ENCODE measurements at places on chromosomes 13 and 19. TPM values are rescaled to one million over a fixed set of nuclear protein-coding genes. Genes with fewer than 3 reads are reported as not detected.

DNA sequence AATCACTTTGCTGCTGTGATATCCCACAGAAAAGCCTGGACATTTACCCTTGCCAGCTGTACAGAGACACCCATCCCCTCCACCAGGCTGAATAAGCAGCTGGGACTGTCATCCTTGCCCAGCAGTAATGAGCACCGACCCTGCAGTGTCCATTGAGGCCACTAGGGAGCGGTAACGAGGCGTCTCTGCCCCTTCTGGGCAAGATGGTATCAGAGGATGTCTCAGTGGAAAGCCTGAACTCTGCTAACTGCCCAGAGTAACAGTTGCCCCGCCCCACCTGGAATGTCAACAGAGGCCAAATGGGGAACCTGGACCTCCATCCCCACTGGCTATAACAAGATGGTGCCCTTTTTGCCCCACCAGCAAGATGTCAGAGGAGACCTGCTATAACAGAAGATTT is 22.8 kb upstream of the CEACAM20 start:
- DNase-seq: peak; percentile 35

DNA sequence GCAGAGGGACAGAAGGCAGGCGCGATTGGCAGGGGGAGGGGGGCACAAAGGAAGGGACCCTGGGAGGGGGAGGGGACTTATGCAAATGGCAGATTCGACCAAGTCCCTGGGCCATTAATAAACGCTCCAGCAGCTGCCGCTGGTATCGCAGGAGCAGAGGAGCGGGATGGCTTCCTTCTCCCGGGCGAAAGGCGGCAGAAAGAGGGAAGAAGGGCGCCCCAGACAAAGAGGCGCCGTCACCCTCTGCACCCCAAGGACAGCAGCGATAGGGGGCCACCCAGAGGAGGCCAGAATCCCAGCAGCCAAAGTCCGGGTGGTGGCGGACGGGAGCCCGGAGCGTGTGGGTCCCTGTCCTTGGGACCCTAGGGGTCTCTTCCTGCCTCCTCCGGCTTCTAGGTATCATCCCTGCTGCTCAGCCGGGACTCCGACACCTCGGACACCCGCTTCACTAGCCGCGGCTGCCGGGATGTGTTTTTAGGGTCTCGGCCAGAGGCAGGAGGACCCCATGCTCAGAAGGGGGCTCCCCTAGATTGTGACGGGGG is 1.9 kb downstream of the PTPRS start:
- DNase-seq: peak; percentile 73

- DNase-seq: no peak
These were observed 17.9 kb upstream of the ATP8B3 start for GRCh38 chr19:1829958-1830357.

CYSLTR2 gene
- total RNA-seq: 0.30 TPM

Measured in cardiac muscle cell (in vitro differentiated cells and primary cell).